ENCODE measurements at places on chromosomes 3 and 15. TPM values are rescaled to one million over a fixed set of nuclear protein-coding genes. Genes with fewer than 3 reads are reported as not detected.
A peak's percentile ranks its signal among the peaks of the same experiment; 100 is the strongest.

DNA sequence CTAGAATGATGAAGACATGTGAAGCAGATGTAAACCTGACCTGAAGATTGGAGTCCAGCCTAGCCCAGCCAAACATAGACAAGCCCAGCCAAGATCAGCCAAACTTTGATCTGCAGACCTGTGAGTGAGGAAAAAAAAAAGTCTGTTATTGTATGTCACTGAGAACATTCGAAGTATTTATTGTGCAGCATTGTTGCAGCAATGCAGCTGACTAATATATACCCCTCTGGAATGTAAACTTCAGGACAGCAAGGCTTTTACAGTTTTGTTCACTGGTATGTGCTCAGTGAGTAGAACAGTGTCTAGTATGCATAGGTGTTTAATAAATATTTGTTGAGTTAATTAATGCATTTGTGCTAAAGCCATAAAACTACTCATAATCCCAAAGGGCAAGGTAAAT, 23.4 kb downstream of the TMEM202 start:
- H3K27me3 ChIP-seq = no peaks in the 10 kb centered on the region
- H3K36me3 ChIP-seq = no peaks in the 10 kb centered on the region
- H3K4me1 ChIP-seq = no peaks in the 10 kb centered on the region
- no peak for DNase-seq
- H3K27ac ChIP-seq = no peak overlapping the region

DNA sequence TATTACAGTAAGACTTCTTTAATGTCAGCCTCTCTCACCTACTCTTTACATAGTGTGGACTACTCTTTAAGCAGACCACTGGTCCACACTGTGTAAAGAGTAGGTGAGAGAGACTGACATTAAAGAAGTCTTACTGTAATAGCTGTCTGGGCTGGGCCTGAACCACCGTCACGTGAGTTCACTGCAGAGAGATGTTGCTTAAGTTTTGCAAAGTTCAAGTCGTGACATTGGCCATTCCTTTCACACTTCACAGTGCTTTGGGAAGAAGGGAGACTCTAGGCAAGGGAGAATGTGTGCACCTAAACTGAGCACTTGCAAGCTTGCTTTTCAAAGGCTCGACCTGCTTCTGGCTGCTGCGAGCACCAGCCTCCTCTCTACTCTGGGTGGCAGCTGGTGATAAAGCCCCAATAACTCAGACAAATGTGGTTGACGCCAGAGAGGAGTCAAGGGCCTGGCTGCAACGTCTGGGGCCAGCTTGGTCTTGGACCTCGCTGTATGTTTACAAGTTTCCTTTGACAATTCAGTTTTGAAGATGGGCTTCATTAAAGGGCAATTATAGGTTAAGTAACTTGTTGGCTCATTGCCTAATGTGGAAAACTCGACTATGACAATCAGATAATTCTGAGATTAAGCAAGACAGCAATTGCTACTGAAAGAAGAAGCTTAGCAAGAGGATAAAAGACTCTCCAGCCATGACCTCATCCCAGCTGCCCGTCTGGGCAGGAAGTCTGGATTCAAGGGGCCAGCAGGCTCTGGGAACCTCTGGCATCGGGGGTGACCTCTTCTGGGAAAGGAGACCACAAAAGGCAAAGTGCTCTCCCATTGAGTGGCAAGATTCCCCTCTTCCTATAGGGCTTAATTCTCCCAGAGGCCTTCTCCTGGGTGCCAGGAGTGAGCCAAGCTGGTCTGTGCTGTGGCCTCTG, 242.1 kb upstream of the TLE3 start:
- H3K27ac ChIP-seq = no peak overlapping the region
- no peaks in the 10 kb centered on the region for H3K36me3 ChIP-seq

DNA sequence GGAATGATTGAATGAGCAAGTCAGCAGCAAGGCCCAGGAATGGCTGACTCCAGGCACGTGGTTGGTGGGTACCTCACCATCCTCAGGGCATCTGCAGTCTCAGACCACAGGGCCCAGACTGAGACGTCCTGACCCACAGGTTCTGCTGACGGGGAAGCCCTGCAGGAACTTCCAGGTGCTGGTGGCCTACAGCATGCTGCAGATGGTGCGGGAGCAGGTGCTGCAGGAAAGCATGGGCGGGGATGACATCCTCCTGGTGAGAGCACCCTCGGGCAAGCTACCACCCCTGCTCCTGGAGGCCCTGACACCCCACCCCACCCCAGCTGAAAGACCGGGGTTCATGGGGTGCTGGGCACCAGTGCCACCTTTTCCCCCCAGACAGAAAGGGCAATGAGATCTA, 14.1 kb downstream of the TBC1D21 start:
- H3K27ac ChIP-seq = no peak overlapping the region
- no peak for DNase-seq
- no peak overlapping the region for H3K4me3 ChIP-seq
- no peaks in the 10 kb centered on the region for H3K36me3 ChIP-seq

GRCh38 chr15:67165254-67166253, 88.9 kb downstream of the AAGAB start:
- H3K4me1 ChIP-seq = peaks cover 5% of the 10 kb centered on the region
- no peak for DNase-seq
- peaks cover 47% of the 10 kb centered on the region for H3K36me3 ChIP-seq
- H3K27me3 ChIP-seq = no peaks in the 10 kb centered on the region
- no peak overlapping the region for H3K27ac ChIP-seq

GRCh38 chr3:195113536-195114425, 157.2 kb downstream of the XXYLT1 start:
- H3K4me3 ChIP-seq = no peak overlapping the region
- peak; percentile 41 for DNase-seq
- H3K27ac ChIP-seq = no peak overlapping the region
- peaks cover 5% of the 10 kb centered on the region for H3K4me1 ChIP-seq

GRCh38 chr3:54520060-54520459, 397.7 kb downstream of the CACNA2D3 start:
- no peaks in the 10 kb centered on the region for H3K36me3 ChIP-seq
- H3K4me3 ChIP-seq = no peak overlapping the region
- no peak for DNase-seq

DNA sequence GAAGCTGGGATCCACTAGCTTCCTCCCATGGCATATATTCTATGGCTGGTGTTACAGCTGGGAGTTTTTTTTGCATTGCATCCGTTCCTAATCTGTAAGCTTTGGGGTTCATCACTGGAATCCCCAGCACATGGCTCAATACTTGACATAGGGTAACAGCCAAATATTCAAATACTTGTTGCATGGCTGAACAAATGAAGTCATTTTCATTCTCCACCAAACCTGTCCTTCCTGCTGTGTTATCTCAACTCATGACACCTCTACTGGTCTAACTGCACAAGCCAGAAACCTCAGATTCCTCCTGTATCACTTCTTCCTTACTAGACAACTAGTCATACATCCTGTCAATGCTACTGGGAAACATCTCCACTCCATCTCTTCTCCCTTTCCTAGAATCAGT, 43.4 kb downstream of the ST3GAL6 start:
- no peak for DNase-seq
- H3K4me1 ChIP-seq = no peaks in the 10 kb centered on the region
- H3K27ac ChIP-seq = no peak overlapping the region
- H3K36me3 ChIP-seq = no peaks in the 10 kb centered on the region

DNA sequence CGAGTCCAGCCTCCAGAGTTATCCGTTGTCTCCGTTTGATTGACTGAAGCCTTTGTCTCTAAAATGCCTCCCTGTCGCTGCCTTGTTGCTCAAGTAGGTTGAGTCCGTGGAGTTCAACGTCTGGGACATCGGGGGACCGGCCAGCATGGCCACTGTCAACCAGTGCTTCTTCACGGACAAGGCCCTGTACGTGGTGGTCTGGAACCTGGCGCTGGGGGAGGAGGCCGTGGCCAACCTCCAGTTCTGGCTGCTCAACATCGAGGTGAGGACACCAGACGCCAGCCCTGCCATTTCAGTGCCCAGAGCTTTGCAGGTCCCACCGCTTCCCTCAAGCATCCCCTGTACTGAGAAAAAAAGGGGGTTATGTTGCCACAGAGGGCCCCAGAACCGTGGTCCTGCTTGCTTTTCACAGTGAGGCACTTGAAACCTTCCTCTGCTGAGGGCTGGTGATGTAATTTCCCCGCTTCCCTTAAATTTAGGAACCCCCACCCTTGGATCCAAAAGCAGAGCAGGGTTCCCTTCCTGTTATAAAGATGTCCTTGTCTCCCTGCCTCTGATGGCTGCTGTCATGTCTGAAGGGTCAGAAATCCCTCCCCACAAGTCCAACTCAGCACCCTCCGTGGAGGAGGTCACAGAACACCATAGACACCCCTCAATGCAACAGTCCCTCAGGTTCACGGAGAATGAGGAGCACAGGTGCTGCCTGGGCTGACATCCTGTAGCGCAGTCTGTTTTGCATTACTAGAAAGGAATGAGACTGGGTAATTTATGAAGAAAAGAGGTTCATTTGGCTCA, 105.7 kb downstream of the LRRK1 start:
- H3K36me3 ChIP-seq = no peaks in the 10 kb centered on the region
- DNase-seq = no peak
- no peaks in the 10 kb centered on the region for H3K4me1 ChIP-seq
- no peak overlapping the region for H3K4me3 ChIP-seq
- H3K27me3 ChIP-seq = no peaks in the 10 kb centered on the region
- no peak overlapping the region for H3K27ac ChIP-seq

DNA sequence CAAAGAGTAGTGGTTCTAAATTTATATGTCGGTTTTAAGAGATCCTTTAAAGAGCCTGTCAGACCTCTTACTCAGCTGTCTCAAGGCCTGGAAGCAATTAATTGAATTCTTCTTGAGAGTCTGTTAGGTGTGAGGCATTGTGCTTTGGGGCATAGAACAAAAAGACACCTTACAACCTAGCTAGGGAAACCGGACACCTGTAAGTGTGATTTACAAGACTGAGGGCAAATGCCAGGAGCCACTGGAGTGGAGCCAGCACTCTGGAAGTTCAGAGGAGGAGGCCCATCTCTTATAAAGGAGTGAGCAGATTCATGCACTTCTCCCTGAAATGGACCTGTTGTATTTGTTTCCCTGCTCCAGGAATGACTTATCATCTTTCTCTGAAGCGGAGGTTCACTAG, 97.7 kb upstream of the NUDT16 start:
- H3K4me1 ChIP-seq = no peaks in the 10 kb centered on the region
- no peaks in the 10 kb centered on the region for H3K36me3 ChIP-seq
- H3K4me3 ChIP-seq = no peak overlapping the region
- H3K27ac ChIP-seq = no peak overlapping the region
- DNase-seq = no peak

GRCh38 chr15:29826908-29827820, 4.9 kb upstream of the TJP1 start:
- H3K27me3 ChIP-seq = peaks cover 26% of the 10 kb centered on the region
- H3K36me3 ChIP-seq = no peaks in the 10 kb centered on the region
- DNase-seq = no peak
- H3K4me3 ChIP-seq = no peak overlapping the region

DNA sequence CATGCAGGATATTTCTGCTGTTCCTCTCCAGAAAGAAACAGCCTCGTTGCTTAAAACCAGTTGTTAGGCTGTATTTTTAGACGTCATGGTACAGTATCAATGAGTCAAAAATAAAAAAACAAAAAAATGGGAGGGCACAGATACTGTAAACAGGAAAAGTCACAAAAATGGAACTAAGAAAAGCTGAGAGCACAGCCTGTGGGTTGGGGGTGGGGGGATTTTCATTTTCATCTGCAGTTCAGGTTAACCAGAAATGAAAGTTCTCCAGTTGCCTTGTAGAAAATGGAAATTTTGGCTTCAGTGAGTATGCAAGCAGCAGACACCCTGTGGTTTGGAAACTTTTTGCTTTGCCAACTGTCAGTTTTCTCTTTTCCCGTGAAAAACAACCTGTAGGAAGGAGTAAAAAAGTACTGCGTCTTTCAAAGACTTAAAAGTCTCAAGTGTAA, 59.0 kb downstream of the FRMD4B start:
- H3K4me1 ChIP-seq = peaks cover 24% of the 10 kb centered on the region
- no peaks in the 10 kb centered on the region for H3K36me3 ChIP-seq
- no peak overlapping the region for H3K27ac ChIP-seq
- H3K4me3 ChIP-seq = peak overlapping the region; percentile 11
- peak; percentile 43 for DNase-seq

GRCh38 chr15:67917037-67917436, 77.2 kb upstream of the RNU6-1 start:
- no peak for DNase-seq
- no peak overlapping the region for H3K27ac ChIP-seq
- H3K4me1 ChIP-seq = no peaks in the 10 kb centered on the region
- H3K27me3 ChIP-seq = no peaks in the 10 kb centered on the region

DNA sequence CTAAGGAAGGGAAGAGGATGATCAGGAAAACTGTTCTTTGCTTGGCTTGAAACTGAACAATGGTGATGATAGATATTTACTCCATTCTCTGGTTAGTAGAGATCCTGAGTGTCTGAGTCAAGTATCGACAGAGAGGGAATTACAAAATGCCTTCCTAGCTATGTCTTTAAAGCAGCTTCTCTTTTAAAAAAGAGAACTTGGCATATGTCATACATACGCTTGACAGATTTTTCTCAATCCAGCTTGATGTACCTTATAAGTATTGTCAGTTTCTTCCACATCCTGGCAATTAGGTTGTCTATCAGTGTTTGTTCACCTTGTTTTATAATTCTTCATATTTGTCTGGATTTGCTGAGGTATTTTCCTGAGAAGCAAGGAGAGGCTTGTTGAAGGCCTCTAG, 5.0 kb upstream of the EPHB1 start:
- no peaks in the 10 kb centered on the region for H3K27me3 ChIP-seq
- no peaks in the 10 kb centered on the region for H3K36me3 ChIP-seq
- no peak for DNase-seq
- no peak overlapping the region for H3K4me3 ChIP-seq
- H3K4me1 ChIP-seq = no peaks in the 10 kb centered on the region
- H3K27ac ChIP-seq = no peak overlapping the region

GRCh38 chr3:41450416-41451231, 251.3 kb downstream of the CTNNB1 start:
- H3K36me3 ChIP-seq = no peaks in the 10 kb centered on the region
- no peaks in the 10 kb centered on the region for H3K4me1 ChIP-seq
- H3K27me3 ChIP-seq = no peaks in the 10 kb centered on the region
- no peak overlapping the region for H3K27ac ChIP-seq

GRCh38 chr15:96960711-96961480, 630.4 kb downstream of the NR2F2 start:
- H3K27ac ChIP-seq = no peak overlapping the region
- no peak overlapping the region for H3K4me3 ChIP-seq
- no peaks in the 10 kb centered on the region for H3K4me1 ChIP-seq
- H3K36me3 ChIP-seq = no peaks in the 10 kb centered on the region

DNA sequence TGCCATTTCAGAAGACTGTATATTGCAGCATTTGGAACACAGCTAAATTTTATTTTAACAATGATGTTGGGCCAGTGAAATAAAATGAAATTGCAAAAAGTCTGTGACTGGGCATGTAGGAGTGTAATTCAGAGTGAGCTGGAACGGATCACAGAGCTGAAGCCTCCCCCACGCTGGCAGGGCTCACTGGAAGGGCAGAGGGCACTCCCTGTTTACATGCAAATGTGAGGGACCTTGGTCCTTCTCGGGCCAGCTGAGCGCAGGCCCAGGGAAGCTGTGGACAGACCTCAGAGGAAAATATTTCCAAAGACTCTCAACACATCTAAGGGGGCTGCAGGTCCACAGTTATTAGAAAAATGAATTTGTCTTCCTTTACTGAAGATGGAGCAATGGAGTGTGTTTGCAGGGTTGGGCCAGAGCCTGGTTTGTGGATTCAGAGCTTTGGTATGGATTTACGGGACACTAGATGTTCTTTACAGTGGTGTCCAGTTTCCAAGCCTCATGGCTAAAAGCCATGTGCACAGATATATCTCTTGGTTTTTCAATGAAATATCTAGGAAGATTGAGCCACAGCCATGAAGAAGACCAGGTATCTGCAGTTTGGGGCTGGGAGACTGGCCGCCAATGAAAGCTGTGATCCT, 32.0 kb downstream of the TRPM1 start:
- no peak overlapping the region for H3K27ac ChIP-seq
- no peak for DNase-seq
- no peak overlapping the region for H3K4me3 ChIP-seq
- H3K27me3 ChIP-seq = no peaks in the 10 kb centered on the region
- no peaks in the 10 kb centered on the region for H3K36me3 ChIP-seq

IL17RE gene
- total RNA-seq = 0.47 TPM

XIRP1 gene
- 4.1 TPM for total RNA-seq

ZDHHC23 gene
- 4.3 TPM for total RNA-seq

RARB gene
- total RNA-seq = not detected
